ENCODE measurements at places on chromosomes 7 and 10. TPM values are rescaled to one million over a fixed set of nuclear protein-coding genes. Genes with fewer than 3 reads are reported as not detected.

GRCh38 chr7:127629268-127629854 lies 11.4 kb upstream of the PAX4 start:
- no peaks in the 10 kb centered on the region for H3K36me3 ChIP-seq
- DNase-seq, result peak; percentile 29
- no peak overlapping the region for H3K4me3 ChIP-seq
- peaks cover 10% of the 10 kb centered on the region for H3K27me3 ChIP-seq
- no peak overlapping the region for H3K27ac ChIP-seq

Gene FRG2B
- not detected for total RNA-seq

DNA sequence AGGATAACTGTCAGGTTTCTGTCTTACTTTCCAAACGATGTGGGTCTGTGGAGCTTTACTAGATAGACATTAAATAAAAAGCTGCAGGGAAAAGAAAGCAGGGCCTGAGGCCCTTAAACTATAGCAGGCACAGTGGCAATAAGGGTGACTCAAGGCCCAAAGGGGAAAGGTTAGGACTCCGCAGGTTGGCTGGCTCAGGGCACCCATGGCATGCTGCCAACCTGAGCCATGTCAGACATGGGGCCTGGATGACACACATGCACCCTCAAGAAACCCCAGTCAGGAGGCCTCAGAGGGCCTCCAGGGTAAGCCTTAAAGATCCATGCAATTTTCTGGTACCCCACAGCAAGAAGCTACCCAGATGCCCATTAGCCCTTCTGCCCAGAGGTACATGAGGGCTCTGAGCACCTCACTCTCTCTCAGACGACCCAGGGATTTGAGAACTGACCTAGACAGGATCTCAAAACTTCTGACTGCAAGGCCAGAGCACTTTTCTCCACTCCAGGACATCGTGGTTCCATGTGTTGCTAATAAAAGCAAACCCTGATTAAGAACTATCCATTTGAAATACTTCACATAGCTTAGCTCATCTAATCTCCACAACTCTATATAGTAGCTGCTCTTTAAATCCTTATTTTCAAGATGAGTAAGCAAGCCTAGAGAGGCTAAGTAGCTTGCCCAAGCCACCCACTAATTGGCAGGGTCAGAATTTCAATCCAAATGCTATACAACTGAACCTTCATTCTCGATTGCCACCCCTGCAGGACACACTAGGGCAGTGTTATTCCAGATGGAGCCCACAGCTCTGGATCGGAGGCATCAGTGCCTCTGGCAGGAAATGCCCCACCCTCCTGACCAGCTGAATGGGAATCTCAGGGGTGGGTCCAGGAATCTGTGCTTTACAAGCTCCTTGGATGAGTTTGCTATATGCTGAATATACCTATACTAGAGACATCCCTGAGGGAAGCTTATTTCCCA lies 132.5 kb upstream of the EFCAB10 start:
- peak; percentile 60 for DNase-seq
- H3K4me3 ChIP-seq, result no peak overlapping the region
- no peaks in the 10 kb centered on the region for H3K27me3 ChIP-seq
- H3K27ac ChIP-seq, result no peak overlapping the region
- H3K4me1 ChIP-seq, result peaks cover 12% of the 10 kb centered on the region

DNA sequence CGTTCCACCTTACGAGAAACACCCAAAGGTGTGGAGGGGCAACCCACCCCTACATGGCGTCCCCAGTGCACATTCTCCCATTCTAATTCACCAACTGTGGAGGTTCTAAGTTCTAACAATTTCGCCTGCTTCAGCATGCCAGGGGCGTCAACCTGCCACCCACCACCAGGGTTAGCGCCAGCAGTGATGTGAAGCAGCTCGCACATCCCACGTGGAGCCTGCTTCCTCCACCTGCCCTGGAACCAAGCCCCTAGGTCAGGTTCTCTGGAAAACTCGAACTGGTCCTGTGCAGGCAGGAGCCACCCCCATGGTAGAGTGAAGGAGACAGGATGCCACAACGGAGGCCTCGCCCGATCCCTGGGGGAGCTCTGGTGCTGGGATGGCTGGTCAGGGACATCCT lies 33.3 kb upstream of the FXYD4 start:
- DNase-seq, result no peak
- no peak overlapping the region for H3K27ac ChIP-seq
- H3K27me3 ChIP-seq, result no peaks in the 10 kb centered on the region
- peaks cover 10% of the 10 kb centered on the region for H3K4me1 ChIP-seq
- H3K4me3 ChIP-seq, result no peak overlapping the region
- no peaks in the 10 kb centered on the region for H3K36me3 ChIP-seq

Gene ZSWIM8
- total RNA-seq, result 152 TPM

DNA sequence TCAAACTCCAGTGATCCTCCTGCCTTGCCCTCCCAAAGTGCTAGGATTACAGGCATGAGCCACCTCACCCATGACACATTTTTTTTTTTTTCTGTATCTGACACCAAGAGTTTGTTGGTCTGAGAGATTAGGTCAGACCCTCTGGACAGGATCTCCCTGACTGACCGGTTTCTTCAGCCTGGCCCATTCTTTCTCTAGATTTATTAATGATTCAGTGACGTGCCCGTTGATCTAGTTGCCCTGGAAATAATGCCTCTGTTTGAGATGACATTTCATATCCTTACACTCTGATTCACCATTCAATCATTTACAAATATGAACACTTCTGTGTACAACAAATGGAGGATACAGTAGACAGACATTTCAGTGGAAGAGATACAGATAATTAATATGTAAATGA lies 1.4 kb upstream of the ZNF212 start:
- peak; percentile 96 for DNase-seq
- H3K4me3 ChIP-seq, result peak overlapping the region; percentile 32
- no peaks in the 10 kb centered on the region for H3K27me3 ChIP-seq
- H3K4me1 ChIP-seq, result peaks cover 47% of the 10 kb centered on the region

GRCh38 chr7:150722431-150722931 lies 6.1 kb downstream of the GIMAP1 start:
- DNase-seq, result no peak
- H3K27me3 ChIP-seq, result peaks cover 78% of the 10 kb centered on the region
- no peak overlapping the region for H3K4me3 ChIP-seq

GRCh38 chr7:117041007-117041406 lies 87.7 kb downstream of the ST7 start:
- DNase-seq, result no peak
- H3K27me3 ChIP-seq, result no peaks in the 10 kb centered on the region
- H3K4me1 ChIP-seq, result no peaks in the 10 kb centered on the region

Gene PLEKHS1
- total RNA-seq, result not detected

- H3K4me1 ChIP-seq, result no peaks in the 10 kb centered on the region
- no peak overlapping the region for H3K27ac ChIP-seq
- H3K27me3 ChIP-seq, result no peaks in the 10 kb centered on the region
- H3K36me3 ChIP-seq, result no peaks in the 10 kb centered on the region
- no peak overlapping the region for H3K4me3 ChIP-seq
Measured at GRCh38 chr7:113176836-113177235, 58.5 kb upstream of the SMIM30 start.

Gene KIF11
- total RNA-seq, result 25.5 TPM

DNA sequence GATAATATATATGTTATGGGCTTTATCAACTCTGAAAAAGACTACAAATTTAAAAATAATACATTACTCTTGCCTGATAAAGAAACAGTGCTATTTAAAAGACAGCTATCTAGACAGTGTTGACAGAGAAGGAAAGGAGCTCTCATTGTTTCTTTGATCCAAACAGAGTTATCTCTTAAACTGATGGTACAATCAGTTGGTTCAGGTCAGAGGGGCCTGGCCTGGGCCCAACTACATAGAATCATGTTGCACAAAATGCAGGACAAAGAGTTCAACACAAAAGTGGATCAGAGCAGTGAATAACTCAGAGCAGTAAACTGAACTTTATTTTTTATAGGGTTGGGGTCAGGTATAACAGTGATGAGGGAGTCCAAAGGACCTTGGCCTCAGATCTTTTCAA lies 33.8 kb upstream of the SEMA3D start:
- DNase-seq, result no peak
- H3K4me3 ChIP-seq, result no peak overlapping the region
- no peak overlapping the region for H3K27ac ChIP-seq
- no peaks in the 10 kb centered on the region for H3K27me3 ChIP-seq

DNA sequence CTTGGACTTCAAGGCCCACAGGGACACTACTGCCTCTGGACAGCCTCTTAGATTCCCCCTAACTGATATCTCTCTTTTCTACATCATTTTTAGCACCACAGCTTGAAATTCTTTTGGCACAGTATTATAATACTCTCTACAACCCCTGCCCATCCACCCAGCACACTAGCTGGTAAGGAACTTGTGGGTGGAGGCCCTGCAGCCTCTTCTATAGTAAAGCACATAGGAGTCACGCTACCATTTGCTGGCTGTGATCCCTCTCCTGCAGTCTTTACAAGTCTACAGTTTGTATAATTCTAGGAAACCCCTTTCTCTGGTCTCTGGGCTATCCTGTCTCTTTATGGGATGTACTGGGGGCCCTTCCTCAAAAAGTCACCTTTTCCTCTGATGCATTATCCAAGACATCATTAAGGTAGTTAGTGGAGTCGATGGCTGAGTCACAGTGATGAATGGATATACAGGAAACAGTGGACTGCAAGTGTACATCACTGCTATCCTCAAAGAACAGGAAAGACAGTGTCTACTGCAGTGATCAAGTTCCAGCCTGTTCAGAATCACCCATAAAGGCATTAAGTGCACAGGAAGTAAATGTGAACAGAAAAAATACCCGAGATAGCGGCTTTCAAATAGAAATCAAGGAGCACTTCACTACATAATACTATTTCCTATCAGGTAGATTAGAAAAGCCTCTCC lies 54.4 kb downstream of the STK17A start:
- no peaks in the 10 kb centered on the region for H3K27me3 ChIP-seq

- H3K4me1 ChIP-seq, result peaks cover 1% of the 10 kb centered on the region
- DNase-seq, result peak; percentile 59
- H3K27ac ChIP-seq, result no peak overlapping the region
- no peak overlapping the region for H3K4me3 ChIP-seq
Measured at GRCh38 chr10:62258926-62259325, 9.7 kb downstream of the RTKN2 start.

Gene CNTNAP2
- 1.8 TPM for total RNA-seq
